Fibroblast of skin of back (primary cell): ENCODE measurements at places on chromosomes 2 and 18.
A peak's percentile ranks its signal among the peaks of the same experiment; 100 is the strongest.

GRCh38 chr2:229296016-229296415 is 24.9 kb upstream of the PID1 start:
- DNase-seq = no peak

DNA sequence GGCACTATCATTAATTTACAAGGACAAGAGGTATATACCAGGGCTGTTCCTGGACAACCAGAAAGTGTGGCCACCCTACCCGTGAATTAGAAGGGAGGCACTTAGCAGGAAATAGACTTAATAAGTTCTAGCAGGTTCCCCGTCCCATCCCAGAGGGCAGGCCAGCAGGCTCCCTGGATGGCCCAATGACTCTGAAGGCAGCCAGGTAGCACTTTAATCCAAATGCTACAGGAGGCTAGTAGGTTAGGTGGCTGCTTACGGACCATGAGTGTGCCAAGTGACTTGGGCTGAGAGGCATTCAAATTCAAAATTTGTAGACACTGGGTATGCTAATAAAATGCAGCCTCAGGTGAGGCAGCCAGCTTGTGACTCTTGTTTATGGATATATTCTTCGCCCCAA is 123.9 kb downstream of the UXS1 start:
- DNase-seq = no peak

GRCh38 chr18:9597609-9598008 is 16.8 kb downstream of the PPP4R1 start:
- DNase-seq = no peak

DNA sequence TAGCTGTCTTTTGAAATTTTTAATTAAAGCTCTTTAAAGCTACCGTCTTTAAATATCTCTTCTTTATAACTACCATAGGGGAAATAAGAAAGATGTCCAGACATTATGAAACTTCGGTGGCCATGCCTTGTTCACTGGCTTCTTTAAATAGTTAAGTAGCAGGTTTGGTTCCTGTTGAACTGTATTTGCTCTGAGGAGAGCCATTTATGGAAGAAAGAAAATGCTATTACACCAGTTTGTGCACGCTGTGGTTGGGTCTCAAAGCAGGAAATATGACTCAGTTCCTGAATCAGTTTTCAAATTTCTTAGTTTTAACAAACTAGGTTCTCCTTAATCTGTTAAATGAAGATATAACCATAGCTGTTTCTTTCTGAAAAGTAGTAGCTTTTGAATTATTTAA is 12.2 kb downstream of the ARPC2 start:
- peak; percentile 91 for DNase-seq

DNA sequence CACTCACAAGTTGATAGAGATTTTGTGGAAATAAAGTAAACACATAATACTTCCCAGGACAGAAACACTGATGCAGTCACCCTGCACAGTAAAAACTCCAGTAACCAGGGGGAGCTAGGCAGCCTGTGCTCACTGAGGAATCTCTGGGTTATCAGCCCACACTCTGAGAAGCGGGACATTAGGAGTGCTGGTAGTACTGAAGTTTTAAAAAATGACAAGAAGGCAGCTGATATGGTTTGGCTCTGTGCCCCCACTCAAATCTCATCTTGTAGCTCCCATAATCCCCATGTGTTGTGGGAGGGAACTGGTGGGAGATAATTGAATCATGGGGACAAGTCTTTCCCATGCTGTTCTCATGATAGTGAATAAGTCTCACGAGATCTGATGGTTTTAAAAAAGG is 31.4 kb downstream of the KCTD1 start:
- DNase-seq = no peak

DNA sequence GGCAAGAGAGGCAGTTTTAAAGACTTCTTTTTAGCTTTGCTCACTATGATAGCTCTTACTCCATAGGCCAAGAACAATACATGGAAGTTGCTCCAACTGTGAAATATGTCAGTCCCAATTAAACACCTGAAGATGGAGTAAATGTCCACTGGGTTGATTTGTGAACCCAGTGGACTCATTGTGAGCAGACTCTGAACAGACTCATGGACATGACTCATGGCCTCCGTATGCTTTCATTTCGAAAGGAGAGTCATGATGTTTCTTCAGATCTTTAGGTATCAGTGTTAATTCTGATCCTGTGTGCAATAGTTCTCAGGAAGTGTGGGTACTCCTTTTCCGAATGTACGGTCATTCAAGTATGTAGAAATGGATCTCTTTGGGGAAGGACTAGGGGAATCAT is 5.4 kb upstream of the CWC22 start:
- peak; percentile 70 for DNase-seq

DNA sequence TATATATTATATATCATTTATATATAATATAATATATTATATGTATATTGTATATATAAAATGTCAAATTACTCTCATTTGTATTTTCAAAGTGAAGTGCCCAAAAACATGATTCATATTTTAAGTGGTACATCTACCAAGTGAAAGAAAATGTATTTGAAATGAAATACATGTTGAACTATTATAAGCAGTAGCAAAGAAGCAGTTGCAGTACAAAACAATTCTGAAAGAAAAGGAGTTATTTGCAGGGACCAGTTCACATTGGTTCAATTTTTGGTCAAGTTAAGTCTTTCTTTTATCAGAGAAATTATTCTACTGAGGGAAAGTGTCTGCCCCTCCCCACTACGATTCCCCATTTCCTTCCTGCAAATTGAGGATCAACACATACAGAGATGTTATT is 51.9 kb downstream of the APLF start:
- DNase-seq = no peak

GRCh38 chr2:241035142-241035817 is 36.9 kb downstream of the SNED1 start:
- no peak for DNase-seq

GRCh38 chr2:230307485-230307884 is 19.5 kb upstream of the SP140L start:
- no peak for DNase-seq

DNA sequence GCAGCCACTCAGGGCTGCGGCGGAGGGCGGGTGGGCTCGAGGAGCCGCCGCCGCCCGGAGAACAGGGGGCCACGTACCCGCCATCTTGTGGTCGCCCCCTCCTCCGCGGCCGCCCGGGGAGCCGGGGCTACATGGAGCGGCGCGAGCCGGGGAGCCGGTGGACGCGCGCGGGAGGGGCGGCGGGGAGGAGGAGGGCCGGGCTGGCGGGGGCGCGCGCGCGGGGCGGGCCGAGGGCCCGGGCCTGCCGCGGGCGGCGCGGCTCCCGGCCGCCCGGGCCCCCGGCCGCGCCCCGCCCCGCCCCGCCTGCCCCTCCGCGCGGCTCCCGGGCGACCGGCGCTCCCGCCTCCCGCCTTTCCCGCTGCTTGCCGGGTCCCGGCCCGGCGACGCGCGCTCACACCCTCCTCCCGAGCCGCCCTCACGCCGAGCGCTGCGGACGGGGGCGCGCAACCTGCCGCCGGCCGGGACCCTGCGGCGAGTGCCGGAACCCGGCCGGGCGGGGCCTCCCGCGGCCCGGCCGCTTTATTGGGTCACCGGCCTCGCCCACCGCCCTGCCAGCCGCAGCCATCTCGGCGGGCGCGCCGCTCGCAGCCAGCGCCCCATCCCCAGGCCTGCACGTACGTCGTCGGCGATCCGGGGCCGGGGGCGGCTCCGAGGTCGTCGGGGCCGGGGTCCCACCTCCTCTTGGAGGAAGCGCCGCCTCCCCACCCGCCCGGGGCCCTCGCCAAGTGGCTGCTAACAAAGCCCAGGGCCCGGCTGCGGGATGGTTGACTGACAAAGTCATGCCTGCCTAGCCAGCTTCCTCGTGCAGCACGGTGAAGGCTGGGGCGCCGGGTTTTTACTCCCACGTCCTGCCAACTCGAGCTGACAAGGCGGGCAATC is at the start of gene PPP4R1:
Gene PPP4R1, minus strand, starts transcription at position 159 of the 879 bp plus-strand sequence. Its CDS starts 75 bp downstream, at position 84.
- peak; percentile 77 for DNase-seq

DNA sequence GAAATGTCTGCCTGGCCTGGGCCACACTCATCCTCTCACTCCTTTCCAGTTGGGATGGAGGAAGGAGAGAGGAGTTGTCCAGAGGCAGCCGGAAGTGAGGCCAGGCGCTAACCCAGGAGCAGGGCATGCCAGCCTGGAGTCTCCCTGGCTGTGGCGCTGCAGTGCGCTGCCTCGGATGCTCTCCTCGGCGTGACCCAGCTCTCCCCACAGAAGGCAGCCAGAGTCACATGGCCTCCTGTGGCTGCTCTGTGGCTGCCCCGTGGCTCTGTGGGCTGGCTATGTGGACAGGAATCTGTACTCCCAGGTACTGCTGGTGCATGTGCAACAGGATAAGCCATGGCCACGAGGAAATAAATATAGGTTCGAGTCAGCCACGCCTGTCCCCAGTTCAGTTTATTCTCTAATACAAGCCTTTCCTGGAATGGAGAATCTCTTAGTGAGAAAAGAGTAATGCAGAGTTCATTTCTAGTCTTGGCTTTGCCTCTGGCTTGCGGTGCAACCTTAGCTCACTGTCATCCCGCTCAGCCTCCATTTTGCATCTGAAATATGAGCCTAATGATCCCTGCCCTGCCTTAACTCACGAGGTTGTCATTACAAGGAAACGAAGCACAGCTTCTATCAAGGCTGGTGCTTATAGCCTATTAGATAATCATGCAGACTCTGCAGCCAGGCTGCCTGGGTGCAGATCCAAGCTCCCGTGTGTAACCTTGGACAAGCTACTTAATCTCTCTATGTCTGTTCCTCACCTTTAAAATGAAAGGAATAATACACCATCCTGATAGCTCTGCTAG is 106.3 kb downstream of the ANTXR1 start:
- DNase-seq = no peak

- no peak for DNase-seq
Observed at GRCh38 chr2:1499033-1499795, 86.0 kb downstream of the TPO start.

DNA sequence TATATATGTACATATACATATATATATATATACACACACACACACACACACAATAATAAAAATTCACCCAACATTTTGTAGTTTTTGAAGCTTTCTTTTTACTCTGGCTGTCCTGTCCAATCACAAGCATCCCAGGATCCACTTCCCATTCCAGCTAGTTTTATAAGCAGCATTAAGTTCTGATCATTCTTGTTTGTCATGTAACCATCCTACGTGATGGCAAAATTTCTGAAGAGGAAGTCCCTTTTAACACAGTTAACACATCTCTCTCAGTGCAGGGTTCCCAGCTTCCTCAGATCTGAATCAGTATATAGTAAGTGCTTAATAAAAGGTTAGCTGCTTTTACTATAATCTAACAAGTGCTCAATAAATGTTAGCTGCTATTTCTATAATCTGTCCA is 26.4 kb downstream of the MYOM1 start:
- DNase-seq = no peak
